ENCODE measurements at places on chromosomes 7 and 10. TPM values are rescaled to one million over a fixed set of nuclear protein-coding genes. Genes with fewer than 3 reads are reported as not detected.

The ADGRA1 gene
- 0.24 TPM for total RNA-seq

The PCGF5 gene
- 45.7 TPM for total RNA-seq

The TET1 gene
- total RNA-seq, result 0.72 TPM

The CCL24 gene
- not detected for total RNA-seq

The ASIC3 gene
- total RNA-seq, result 9.9 TPM

The POP7 gene
- 88.2 TPM for total RNA-seq
